ENCODE measurements at places on chromosomes 1 and 21.
A peak's percentile ranks its signal among the peaks of the same experiment; 100 is the strongest.

- no peak overlapping the region for H3K27ac ChIP-seq
- H3K27me3 ChIP-seq, result no peaks in the 10 kb centered on the region
- no peak overlapping the region for H3K4me3 ChIP-seq
- H3K36me3 ChIP-seq, result no peaks in the 10 kb centered on the region
- DNase-seq, result no peak
- H3K4me1 ChIP-seq, result peaks cover 4% of the 10 kb centered on the region
Measured at GRCh38 chr1:215489771-215490565, 77.1 kb upstream of the KCTD3 start.

- H3K4me3 ChIP-seq, result no peak overlapping the region
- DNase-seq, result no peak
- H3K27me3 ChIP-seq, result no peaks in the 10 kb centered on the region
- H3K27ac ChIP-seq, result no peak overlapping the region
- no peaks in the 10 kb centered on the region for H3K4me1 ChIP-seq
- H3K36me3 ChIP-seq, result no peaks in the 10 kb centered on the region
Measured at GRCh38 chr1:99469550-99469971, 176.4 kb upstream of the PALMD start.

DNA sequence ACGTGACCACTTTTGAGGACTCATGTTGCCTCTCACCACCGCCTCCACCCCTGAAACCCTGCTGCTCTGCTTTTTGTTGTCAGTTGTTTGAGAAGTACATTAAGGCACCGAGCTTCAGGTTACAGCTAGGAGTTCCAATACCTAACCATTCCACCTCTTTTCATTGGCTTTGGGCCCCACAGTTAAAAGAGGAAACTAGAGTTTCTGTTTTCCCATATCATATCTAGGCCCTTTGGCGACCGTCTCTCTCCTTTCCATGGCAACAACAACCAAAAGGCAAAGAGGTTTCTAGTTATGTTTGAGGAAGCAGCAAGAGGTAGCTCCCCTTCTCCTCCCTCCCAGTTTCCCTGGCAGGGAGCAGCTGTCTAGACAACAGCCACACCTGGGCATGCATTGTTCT lies 5.9 kb downstream of the ANKRD35 start:
- no peaks in the 10 kb centered on the region for H3K27me3 ChIP-seq
- H3K4me1 ChIP-seq, result peaks cover 12% of the 10 kb centered on the region
- H3K36me3 ChIP-seq, result no peaks in the 10 kb centered on the region
- DNase-seq, result no peak
- no peak overlapping the region for H3K27ac ChIP-seq

DNA sequence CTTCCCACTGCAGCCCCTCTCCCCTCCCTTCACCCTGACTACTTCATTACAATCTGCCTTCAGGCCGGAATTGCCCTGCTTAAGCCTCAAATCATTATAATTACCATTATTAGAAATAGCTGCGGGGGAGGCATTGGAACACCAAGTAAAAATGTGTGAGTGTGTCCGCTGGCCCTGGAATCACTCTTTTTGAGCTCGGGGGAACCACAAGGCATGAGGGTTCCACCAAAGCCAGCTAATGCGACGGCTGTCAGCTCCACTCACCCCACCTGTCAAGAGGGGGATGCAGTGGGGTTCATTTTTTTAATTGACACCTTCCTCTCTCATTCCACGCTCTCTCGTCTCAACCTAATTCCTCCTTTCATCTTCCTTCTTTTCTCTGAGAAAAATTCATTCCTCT lies 177.2 kb downstream of the PBX1 start:
- no peaks in the 10 kb centered on the region for H3K36me3 ChIP-seq
- no peaks in the 10 kb centered on the region for H3K27me3 ChIP-seq
- DNase-seq, result no peak
- H3K4me1 ChIP-seq, result peaks cover 5% of the 10 kb centered on the region
- H3K27ac ChIP-seq, result no peak overlapping the region

DNA sequence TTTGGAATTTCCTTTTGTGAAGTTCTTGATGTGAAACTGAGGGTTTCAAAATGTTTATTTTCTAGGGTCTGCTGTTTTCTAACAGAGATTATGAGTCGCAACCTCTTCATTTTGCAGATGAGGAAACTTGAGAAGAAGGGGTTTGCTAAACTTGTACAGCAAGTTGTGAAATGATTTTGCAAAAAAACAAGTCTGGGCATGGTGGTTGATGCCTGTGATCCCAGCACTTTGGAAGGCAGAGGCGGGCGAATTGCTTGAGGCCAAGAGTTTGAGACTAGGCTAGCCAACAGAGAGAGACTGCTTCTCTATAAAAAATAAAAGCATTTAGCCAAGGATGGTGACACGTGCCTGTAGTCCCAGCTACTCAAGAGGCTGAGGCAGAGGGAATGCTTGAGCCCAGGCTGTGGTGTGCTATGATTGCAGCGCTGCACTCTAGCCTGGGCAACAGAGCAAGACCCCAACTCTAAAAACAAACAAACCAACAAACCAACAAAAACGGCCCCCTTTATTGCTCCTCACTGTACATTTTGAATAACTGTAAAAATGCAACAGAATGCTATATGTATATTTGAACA lies 9.9 kb downstream of the TRIM67 start:
- no peak overlapping the region for H3K4me3 ChIP-seq
- H3K36me3 ChIP-seq, result no peaks in the 10 kb centered on the region
- peak; percentile 40 for DNase-seq
- H3K27ac ChIP-seq, result no peak overlapping the region

- peaks cover 4% of the 10 kb centered on the region for H3K27me3 ChIP-seq
- H3K4me3 ChIP-seq, result no peak overlapping the region
- H3K36me3 ChIP-seq, result no peaks in the 10 kb centered on the region
- peaks cover 12% of the 10 kb centered on the region for H3K4me1 ChIP-seq
- H3K27ac ChIP-seq, result no peak overlapping the region
- no peak for DNase-seq
Measured at GRCh38 chr1:41844255-41844654, 74.5 kb downstream of the HIVEP3 start.

DNA sequence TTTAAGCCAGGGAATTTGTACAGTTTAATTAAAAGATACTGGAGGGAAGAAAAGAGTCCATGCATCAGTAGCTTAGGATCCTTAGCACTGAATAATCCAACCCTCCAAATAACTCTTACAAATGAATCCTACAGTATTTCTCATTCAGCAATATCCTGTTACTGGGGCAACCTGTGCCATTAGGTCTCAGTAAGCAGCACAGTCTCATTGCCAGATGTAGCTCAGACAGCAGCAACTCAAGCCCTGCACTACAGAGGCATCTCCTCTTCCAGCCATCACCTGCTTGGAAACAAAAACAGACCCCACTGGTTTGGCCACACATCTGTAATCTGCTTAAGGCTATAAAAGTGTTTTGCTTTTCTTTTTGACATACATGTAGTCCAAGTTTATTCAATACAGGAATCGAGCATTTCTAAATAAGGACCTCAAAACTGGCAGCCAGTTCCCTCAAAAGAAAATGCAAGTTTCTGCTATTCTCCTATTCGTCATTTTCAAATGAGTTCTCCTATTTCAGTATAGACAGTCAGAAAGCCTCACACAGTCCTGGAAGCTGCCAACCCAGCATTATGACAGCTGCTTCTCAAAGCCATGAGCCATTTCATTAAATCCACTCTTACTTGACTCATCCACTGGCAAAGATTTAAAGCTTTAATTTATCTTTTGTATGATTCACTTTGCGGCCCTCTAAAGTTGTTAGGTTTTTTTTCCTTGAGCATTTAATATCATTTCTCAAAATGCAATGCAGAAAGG lies 129.0 kb downstream of the APP start:
- H3K27ac ChIP-seq, result peak overlapping the region; percentile 13
- H3K36me3 ChIP-seq, result peaks cover 10% of the 10 kb centered on the region
- H3K27me3 ChIP-seq, result no peaks in the 10 kb centered on the region
- H3K4me1 ChIP-seq, result peaks cover 9% of the 10 kb centered on the region
- no peak overlapping the region for H3K4me3 ChIP-seq
- no peak for DNase-seq

DNA sequence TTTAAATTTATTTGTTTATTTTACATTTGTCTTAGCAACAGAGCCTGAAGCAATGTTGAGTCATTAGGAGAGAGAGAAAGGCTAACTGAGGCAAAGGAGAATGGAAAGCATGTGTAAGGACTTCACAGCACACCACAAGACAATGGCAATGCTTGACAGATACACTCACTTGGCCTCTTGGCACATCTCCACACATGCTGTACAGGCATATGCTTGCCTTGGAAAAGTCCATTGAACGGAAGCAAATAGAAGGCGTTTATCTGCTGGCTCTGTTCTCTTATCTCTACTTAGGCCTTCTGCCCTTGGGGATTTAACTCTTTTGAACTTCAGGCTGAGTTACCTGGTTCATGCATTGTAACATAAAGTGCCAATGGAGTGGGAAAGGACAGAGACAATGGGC lies 262.2 kb upstream of the POU3F1 start:
- no peaks in the 10 kb centered on the region for H3K36me3 ChIP-seq
- H3K4me1 ChIP-seq, result peaks cover 10% of the 10 kb centered on the region
- no peak overlapping the region for H3K27ac ChIP-seq
- peak; percentile 73 for DNase-seq
- no peaks in the 10 kb centered on the region for H3K27me3 ChIP-seq

DNA sequence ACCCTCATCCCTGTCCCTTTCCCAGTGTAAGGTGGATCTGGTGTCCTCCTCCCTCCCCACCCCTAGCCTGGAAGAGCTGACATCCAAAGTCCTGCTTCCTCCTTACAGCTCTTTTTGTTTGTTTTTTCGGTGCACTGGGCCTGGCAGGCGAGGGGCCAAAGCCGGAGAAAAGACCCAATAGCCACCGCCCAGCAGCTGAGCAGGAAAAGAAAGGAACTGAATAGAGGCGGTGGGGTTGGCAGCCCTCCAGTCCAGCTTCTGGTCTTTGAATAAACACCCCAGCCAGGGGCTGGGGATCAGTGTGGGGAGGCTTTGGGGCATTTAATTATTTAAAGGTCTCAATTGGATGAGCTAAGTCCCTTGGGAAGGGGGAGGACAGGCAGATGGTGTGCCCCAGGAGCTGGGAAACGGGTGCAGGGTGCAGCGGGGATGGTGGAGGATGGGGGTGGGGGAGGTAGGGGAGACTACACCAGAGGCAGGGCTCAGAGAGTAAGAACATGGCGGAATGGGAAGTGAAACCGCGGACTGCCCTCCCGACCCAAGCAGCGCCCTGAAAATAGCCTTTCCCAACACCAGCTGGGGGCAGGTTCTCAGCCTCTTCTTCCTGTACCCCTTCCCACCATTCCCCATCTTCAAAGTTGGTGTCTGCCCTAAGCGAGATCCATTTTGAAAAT lies 20.2 kb downstream of the BTG2 start:
- H3K4me1 ChIP-seq, result peaks cover 21% of the 10 kb centered on the region
- H3K4me3 ChIP-seq, result no peak overlapping the region
- H3K36me3 ChIP-seq, result no peaks in the 10 kb centered on the region
- DNase-seq, result no peak
- peaks cover 3% of the 10 kb centered on the region for H3K27me3 ChIP-seq
- no peak overlapping the region for H3K27ac ChIP-seq

All from keratinocyte (primary cell).